ENCODE measurements at places on chromosomes 16 and 17.

DNA sequence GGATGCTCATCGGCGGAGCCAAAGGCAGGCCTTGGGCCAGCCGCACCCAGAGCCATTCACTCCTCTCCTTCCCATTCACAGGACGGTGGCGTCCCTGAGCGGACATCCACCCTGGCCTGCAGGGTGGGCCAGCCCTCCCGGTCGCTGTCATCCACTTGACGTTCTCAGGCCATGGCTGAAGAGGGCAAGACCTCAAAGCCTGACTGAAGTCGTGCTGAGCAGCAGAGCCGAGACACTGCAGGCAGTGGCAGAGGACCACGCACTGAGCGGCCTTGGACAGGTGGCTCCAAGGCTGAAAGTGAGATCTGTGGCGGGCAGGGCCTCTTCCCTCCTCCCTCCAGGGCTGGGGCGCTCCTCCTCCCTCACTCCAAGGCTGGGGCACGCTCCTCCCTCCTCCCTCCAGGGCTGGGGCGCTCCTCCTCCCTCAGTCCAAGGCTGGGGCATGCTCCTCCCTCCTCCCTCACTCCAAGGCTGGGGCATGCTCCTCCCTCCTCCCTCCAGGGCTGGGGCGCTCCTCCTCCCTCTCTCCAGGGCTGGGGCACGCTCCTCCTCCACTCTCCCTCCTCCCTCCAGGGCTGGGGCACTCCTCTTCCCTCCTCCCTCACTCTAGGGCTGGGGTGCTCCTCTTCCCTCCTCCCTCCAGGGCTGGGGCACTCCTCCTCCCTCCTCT is 24.1 kb downstream of the GNPTG start:
- no peak for DNase-seq

DNA sequence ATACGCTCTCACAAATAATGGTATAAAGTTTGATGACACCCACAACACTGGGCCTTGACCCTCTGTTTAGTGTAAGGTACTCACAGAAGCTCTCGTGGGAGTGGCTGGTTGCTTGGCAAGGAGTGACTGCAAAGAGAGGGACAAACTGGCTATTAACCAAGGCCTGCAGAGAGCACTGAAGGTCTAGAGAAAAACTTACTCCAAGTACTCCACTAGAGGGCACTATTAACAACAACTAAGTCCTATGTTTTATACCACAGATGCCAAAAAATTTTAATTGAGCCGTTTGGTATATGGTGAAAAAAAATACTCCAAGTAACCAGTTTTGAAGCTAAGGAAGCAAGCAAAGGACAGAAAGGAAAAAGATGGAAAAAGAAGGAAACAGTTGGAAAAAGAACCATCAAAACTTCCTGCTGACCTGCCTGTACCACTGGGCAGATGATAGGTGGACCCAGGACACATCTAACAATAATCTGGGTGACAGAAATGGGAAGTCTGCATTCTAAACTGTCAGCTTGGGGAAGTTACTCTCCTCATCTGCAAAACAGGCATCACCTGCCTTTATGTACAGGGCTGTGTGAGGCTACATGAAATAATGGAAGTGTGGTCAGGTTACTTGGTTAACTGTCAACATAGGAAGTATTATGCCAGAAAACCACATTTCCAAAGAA is 23.2 kb downstream of the DYNC1LI2 start:
- peak; percentile 12 for DNase-seq

- DNase-seq: no peak
These were observed 107.4 kb upstream of the CRHR1 start for GRCh38 chr17:45676695-45677094.

- no peak for DNase-seq
These were observed 2.0 kb downstream of the RHBDF2 start for GRCh38 chr17:76499267-76499667.

- no peak for DNase-seq
These were observed 187.7 kb downstream of the MAF start for GRCh38 chr16:79412783-79413225.

- no peak for DNase-seq
These were observed 29.7 kb downstream of the FAM222B start for GRCh38 chr17:28812748-28813377.

Data from CD4-positive, alpha-beta T cell treated with Interleukin-4 for 1 hour (primary cell).